Cortex of kidney (tissue), 1 donor: ENCODE measurements at places on chromosomes 3 and 15.

DNA sequence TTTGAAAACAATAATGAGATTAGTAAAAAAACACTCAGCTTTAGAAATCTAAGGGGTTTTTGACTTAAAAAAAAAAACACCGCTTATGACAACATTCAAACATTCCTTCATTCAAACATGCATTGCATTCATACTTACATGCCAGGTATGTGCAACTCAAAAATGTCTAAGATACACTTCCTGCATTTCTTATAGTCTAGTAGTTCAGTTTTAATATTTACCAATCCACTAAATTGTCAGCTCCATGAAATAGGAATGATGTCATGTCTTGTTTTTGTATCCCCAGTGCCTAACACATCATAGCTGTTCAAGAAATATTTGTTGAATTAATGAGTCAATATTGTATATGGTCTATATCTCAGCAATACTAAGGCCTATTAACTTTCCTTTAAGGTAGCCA, 51.7 kb downstream of the EIF4E3 start:
- DNase-seq: no peak

GRCh38 chr3:61315871-61316270, 64.6 kb upstream of the FHIT start:
- DNase-seq: no peak

GRCh38 chr3:185420762-185421161, 57.8 kb downstream of the MAP3K13 start:
- no peak for DNase-seq

DNA sequence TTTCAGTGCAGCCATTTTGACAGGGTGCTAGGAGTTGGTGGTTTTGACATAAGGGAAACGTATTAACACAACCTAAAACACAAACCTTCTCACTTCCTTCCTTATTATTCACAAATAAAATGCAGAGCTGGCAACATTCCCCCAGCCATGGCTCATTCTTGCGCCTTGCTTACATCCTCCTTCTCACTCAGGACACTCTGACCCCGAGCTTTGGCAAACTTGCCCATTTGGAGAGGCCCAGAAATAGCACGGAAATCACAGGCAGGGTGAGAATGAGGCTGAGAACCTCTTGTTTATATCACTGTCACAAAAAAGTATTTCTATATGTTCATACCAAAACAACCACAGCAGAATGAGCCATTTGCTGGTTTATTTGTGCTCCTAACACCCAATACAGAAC, 244.3 kb downstream of the NTRK3 start:
- no peak for DNase-seq

GRCh38 chr3:95228416-95228815, 1165.6 kb downstream of the NSUN3 start:
- no peak for DNase-seq

DNA sequence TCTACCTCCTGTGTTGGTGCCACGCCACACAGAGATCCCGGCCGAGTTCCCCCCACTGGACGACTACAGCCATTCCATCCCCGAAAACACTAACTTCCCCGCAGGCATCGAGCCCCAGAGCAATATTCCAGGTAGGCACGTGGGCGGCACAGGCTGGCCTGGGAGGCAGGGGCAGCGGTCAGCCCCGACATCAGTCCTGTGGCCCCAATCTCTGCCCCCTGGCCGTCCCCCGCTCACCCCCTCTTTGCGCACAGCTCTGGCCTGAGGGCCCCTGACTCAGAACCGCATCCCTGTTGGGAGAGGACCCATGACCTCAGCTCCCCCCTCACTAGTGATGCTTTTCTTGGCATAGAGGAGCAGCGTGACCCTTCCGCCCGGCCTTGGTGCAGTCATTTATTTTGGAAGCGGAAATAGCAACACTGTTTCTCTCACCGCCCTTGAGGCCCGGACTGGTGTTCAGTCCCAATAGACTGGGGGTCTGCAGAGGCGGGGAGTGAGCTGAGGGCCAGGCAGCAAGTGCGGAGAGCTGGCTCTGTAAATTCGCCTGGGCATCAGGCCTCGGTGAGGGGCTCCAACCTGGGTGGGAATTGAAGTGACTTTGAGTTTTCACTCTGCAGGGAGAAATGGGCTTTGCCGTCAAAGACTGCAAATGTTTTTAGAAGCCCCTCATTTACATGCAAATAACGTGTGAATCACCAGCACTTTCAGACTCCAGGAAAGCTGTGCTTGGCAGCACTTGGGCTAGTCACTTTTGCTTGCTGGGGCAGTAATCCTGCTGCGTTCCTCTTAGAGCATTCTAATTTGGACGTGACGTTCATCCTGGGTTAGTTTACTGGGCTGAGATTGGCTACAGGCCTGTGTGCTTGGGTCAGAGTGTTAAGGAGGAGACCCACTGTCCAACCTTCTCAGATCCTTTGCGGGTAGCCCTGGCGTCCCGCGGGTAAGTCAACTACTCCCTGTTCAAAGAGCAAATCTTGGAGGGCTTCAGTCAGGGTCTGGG, 88.9 kb downstream of the AAGAB start:
- DNase-seq: no peak

DNA sequence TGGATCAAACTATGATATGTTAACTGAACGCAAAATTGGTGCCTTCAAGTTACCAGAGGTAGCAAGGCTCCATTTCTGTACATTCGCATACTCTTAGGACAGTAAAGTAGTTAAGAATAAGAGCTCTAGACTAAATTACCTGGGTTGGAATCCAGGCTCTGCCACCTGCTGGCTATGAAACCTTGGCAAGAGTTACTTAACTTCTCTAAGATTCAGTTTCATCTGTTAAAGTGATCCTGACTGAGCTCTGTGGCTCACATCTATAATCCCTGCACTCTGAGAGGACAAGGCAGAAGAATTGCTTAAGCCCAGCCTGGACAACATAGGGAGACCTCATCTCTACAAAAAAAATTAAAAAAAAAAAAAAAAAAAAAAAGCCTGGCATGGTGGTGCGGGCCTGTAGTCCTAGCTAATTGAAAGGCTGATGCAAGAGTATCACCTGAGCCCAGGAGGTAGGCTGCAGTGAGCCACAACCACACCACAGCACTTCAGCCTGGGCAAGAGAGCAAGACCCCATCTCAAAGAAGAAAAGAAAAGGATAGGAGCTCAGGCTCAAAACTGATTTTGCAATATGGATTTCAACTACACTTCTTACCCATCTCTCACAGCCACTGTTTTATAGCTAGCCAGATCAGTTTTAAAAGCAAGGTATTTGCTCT, 21.3 kb downstream of the GSK3B start:
- DNase-seq: no peak

- no peak for DNase-seq
Observed at GRCh38 chr15:71203586-71204474, 88.6 kb downstream of the THSD4 start.

DNA sequence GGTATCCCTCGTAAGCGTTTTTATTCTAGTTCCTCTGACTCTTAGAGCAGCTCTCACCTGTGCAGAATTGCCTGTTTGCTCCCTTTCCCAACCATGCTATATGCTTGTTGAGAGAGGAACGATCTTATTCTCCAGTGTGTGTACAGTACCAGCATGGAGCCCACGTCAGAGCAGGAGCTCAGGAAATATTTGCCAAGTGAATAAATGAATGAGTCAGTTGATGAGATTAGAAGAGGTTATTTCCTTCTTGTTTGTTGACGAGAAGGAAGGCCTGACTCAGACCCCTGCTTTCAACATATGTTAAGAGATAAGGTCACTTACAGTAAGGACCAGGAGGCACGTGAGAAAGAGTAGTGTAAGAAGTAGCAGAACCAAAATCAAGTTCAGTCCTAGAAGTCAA, 106.3 kb upstream of the ABHD17C start:
- DNase-seq: no peak

- DNase-seq: no peak
Observed at GRCh38 chr15:88113613-88114308, 142.8 kb downstream of the NTRK3 start.

- DNase-seq: no peak
Observed at GRCh38 chr15:71734709-71735384, 75.5 kb upstream of the NR2E3 start.

- no peak for DNase-seq
Observed at GRCh38 chr3:67529915-67530314, 124.5 kb downstream of the SUCLG2 start.

- DNase-seq: no peak
Observed at GRCh38 chr15:70528816-70529215, 234.5 kb downstream of the UACA start.

GRCh38 chr3:46098319-46098761, 71.1 kb upstream of the XCR1 start:
- no peak for DNase-seq

DNA sequence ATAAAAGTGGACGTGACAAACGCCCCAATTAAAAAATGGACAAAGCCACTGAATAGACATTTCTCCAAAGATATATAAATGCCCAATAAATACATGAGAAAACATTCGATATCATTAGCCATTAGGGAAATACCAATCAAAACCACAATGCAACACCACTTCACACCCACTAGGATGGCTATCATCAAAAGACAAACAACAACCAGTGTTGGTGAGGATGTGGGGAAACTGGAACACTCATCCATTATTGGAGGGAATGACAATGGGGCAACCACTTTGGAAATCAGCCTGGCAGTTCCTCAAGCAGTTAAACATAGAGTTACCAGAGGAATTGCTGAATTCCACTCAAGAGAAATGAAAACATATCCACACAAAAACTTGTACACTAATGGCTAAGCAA, 32.4 kb upstream of the FGD5 start:
- DNase-seq: no peak

- DNase-seq: no peak
Observed at GRCh38 chr3:154427685-154428285, 2.2 kb downstream of the GPR149 start.

DNA sequence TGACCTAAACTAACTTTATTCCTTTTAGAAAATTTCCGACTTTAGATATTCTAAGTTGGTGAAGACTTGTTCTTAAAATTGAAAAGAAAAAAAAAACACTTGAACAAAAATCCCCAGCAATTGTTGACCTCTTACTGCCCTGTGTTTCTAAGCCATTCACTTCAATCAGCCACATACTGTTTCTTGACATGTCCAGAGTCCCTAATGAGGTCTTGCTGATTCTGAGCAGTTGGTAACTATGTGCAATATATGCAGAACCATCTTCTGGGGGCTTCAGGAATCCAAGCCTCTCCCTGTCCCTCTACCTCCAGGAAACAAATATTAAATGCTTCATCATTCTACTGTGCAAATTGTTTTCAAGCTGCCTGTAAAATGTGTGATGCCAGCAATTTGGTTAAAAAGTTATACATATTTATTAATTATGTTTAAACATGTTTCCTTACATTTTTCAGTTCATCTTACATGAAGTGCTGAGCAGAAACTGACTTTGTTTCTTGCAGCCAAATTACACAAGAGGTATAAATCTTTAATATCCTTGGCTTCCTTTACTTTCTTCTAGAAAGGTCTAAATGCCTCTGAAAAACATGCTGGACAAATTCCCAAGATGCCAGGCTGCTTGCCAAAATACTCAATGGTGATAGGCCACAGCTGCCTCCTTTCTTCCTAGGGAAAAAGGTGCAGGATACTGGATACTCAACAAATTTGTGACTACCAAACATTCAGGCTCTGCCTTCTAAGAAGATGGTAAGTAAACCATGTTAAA, 19.8 kb upstream of the GYG1 start:
- no peak for DNase-seq

- DNase-seq: no peak
Observed at GRCh38 chr3:133572158-133573053, 1.1 kb upstream of the CDV3 start.

GRCh38 chr15:36599620-36600433, 20.4 kb downstream of the CDIN1 start:
- no peak for DNase-seq

GRCh38 chr3:177595530-177596188, 398.4 kb upstream of the TBL1XR1 start:
- DNase-seq: no peak

DNA sequence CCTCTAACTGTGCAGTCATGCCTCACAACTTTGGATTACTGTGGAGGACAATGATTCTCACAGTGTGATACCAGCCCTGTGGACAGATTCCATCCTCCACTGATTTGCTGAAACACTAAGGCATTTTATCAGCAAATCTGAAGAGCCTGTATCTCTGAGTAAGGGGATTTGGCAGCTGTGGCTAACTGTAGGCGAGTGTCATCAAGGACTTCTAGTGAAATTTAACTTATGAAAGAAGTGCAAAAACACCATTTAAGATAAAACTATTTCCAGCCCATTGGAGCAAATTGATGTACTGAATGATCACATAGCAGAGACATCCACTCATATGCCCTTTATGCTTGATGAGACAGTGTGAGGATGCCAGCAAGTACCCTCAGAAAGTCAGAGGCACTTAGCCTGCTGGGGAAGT, 13.9 kb upstream of the TMPRSS7 start:
- DNase-seq: no peak

DNA sequence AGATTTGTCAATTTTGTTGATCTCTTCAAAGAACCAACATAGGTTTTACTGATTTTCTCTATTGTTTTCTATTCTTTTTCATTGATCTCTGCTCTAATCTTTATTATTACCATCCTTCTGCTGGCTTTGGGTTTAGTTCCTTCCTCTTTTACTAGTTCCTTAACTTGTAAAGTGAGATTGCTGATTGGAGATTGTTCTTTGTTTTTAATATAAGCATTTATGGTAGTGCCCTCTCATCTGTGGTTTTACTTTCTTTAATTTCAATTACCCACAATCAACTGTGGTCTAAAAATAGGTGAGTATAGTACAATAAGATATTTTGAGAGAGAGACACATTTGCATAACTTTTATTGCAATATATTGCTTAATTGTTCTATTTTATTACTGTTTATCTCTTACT, 13.2 kb upstream of the CLRN1 start:
- DNase-seq: no peak

- no peak for DNase-seq
Observed at GRCh38 chr3:128881576-128881975, 2.2 kb downstream of the ACAD9 start.

DNA sequence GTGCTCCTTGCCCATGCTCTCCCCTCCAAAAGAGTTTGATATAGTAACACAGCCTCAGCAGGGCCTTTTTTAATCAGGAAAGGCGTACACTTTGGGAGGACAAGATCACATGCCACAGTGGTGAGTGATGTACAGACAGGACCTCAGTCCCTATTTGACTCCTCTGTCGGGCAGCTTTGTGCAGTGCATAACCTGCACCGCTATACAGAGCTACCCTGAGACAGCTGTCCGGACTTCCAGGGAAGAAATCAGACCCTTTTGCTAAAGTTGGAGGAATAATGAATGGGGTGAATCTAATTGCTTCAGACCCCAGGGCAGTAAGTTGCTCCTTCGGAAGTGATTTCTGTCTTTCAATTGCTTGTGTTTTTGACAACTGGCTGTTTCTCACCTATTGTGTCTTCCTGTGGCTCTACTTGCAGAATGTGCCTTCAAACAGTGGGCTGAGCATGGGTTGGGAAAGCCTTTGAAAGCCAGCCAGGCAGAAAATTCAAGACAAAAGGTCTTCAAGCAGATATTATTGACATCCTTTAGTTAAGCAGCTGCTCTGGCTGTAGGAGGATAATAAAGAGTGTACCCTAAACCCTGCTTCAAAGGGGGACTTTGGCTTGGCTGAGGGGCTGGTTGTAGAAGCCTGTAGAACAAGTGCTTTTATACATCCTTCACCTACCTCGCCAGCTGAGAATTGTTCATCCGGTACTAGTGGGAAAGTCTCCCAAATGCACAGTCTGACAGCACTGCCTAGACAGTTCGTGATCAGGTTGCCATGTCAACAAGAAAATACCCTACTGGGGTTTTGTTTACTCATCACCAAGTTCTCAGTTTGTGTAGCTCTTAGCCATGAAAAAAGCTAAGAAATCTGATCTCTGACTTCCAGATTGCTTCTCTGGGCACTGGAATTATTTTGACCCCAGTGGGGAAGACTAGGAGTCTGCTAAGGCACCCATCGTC, 35.1 kb downstream of the SNTN start:
- DNase-seq: no peak

- no peak for DNase-seq
Observed at GRCh38 chr3:125281381-125281780, 68.8 kb upstream of the SLC12A8 start.
